Esophagus mucosa (tissue), 1 donor: ENCODE measurements at places on chromosomes 6 and 20. TPM values are rescaled to one million over a fixed set of nuclear protein-coding genes. Genes with fewer than 3 reads are reported as not detected.

Gene C20orf96
- total RNA-seq = 2.0 TPM

- no peak for ATAC-seq
Measured at GRCh38 chr6:149483334-149483725, 1.5 kb downstream of the ZC3H12D start.

Gene MCCD1
- total RNA-seq = not detected

- ATAC-seq = no peak
Measured at GRCh38 chr6:154824076-154824475, 90.9 kb downstream of the SCAF8 start.
